ENCODE measurements at places on chromosomes 3 and 15.

DNA sequence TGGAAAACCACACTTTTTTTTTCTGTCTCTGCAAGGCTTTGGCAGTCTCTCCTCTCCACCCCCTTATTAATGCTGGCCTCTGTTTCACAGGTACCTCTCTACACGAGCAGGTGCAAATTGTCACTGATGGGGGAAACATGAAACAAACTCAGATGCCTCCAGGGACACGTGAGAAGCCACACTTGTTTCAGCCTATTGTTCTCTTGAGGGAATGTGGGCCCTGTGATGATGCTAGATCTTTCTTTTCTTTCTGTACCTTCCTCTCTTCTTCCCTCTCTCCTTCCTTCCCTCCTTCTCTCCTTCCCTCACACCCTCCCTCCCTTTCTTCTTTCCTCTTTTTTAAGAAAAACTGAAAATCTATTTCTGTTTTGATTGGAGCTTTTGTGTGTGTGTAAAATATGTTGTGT, 5.7 kb upstream of the BLM start:
- no peak for DNase-seq

- no peak for DNase-seq
Measured at GRCh38 chr3:64224826-64225610, at the start of gene PRICKLE2. Gene PRICKLE2, minus strand, starts transcription at chr3:64225466. Its CDS starts 26,539 bp downstream, at chr3:64198927.

- no peak for DNase-seq
Measured at GRCh38 chr3:159821736-159822135, 166.9 kb upstream of the IL12A start.

GRCh38 chr3:37935756-37936666, 54.6 kb upstream of the VILL start:
- no peak for DNase-seq

DNA sequence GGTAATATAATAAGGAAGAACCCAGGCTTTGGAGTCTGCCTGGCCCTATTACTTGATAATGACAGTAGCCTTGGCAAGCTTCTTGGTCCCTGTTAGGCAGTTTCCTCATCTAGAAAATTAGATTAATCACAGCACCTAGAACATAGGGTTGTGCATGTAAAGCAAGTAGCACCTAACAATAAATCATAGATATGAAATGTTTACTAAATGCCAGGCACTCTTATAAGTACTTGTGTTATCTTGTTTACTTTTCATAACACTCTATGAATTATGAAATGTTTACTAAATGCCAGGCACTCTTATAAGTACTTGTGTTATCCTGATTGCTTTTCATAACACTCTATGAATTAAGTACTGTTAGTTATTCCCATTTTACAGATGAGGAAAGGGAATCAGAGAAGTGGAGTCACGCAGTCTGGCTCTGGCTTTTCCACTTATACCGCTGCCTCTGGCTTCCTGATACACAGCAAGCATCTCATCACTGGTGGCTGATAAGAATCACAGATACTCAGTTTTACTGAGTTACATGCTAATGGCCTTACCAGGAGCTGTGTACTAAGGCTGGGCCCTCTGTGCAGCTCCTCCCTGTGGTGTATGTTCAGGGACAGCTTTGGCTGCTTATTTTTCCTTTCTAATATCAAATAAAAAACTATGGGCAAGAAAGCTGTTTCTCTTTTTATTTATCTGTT, 123.4 kb downstream of the FEZF2 start:
- no peak for DNase-seq

DNA sequence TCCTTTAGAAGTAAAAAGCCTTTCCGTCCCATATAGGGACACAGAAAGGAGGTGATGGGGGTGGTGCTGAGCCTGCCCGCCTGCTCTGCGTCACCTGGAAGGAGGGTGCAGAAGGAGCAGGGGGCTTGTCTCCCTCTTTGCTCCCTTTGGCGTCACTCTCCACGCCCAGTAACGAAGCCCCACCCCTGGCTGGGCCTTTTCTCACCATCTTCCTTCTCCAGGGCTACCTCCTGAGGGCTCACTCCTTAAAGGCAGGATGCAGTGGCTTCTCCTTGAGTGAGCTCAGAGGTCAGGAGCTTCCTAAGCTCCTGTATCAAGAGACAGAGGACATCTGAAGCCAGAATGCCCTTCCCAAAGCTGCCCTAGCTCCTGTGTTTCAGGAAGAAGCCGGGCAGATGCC, 31.5 kb downstream of the SLCO3A1 start:
- DNase-seq: no peak

DNA sequence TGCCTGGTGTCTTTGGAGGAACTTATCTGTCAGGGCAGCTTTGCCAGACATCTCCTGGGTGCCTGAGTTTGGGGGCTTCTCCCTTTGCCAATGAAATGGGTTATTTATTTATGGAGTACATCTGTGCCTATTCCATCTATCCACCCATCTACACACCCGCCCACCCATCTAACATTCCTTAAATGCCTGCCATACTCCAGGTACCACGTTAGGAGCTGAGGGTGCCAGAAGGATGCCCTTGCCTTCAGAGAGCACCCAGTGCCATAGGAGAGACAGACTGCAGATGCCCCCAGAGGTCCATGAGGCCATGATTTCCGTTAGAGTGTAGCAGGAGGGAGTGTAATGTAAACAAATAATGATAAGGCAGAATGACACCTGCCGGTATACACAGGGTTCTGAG, 21.8 kb upstream of the KIF23 start:
- DNase-seq: no peak

DNA sequence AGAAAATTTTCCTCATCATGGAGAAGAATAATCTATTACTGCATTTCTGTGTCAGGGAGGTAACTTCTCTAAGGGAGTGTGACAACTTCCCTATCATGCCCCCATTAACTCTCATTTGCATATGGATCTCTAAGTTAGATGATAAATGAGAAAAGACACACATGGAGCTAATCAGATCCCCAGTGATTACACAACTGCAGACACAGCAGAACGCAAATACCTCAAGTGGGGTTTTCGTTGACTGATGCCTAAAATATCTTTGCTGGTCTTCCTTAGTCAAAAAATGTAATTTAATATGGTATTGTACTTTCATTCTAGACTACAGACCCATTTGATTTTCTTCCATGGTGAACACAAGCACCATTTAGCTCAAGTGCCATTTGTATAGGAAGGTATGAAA, 630.5 kb downstream of the TBL1XR1 start:
- no peak for DNase-seq

- DNase-seq: no peak
Measured at GRCh38 chr3:57194641-57195040, 5.1 kb downstream of the HESX1 start.

DNA sequence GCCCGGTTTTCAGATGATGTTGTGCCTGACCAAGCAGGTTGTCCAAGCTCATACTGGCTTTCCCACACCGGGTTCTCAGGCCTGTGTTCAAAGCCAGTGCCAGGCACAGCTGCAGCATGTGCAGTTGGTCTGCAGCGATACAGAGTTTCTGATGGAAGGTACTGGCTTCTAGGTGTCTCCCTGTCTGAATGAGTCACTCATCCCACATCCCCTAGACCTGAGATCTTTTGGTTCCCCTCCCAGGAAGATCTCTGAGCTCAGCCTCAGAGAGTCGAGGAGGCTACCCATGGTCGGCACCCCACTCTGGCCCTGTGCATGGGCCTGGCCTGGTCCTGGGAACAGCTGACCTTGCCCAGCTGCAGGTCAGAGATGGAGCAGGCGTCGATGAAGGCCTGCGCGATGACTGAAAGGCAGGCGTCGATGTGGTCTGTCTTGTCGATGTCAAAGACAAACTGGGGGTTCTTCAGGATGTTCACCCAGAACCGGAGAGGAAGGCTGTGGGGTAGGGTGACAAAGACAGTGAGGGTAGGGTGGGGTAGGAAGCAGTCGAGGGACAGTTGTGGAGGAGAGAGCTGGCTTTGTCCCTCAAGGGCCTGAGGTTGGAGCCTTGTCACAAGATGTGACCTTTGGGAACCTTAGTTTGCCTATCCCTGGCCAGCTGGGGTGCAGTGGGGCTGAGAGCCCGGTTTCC, 15.3 kb downstream of the H1-8 start:
- DNase-seq: no peak

GRCh38 chr3:130841357-130841756, 52.5 kb upstream of the ATP2C1 start:
- DNase-seq: no peak

GRCh38 chr3:124325248-124325647, 333.3 kb upstream of the ROPN1 start:
- no peak for DNase-seq

DNA sequence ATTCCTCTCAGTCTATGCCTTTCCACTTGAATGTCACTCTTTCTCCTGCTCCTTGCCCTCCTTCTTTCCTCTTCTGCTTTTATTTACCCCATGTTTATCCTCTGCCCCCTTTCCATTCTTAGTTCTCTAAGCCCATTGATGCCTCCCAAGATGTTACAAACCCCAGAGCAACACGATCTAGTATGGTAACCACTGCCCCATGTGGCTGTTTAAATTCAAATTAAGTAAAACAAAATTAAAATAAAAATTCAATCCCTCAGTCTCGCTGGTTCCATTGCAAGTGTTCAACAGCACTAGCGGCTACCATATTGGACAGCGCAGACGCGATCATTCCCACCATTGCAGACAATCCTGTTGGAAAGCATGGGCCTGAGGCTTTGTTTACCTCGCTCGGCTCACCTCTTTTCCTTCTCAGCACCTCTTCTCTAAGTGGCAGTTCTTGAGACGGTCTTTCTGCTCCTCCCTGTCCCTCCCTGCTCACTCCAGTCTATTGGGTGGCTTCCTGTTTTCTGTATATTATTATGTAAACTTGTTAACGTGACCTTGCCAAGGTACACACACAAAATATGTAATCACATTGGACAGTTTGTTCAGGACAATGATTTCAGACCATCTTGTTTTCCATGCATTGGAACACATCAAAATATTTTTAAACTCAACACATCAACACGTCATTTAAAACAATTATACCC, 21.8 kb upstream of the CA12 start:
- DNase-seq: no peak

GRCh38 chr3:71087143-71088018, 496.1 kb downstream of the FOXP1 start:
- no peak for DNase-seq

- no peak for DNase-seq
Measured at GRCh38 chr3:151101270-151101969, 16.0 kb downstream of the MED12L start.

DNA sequence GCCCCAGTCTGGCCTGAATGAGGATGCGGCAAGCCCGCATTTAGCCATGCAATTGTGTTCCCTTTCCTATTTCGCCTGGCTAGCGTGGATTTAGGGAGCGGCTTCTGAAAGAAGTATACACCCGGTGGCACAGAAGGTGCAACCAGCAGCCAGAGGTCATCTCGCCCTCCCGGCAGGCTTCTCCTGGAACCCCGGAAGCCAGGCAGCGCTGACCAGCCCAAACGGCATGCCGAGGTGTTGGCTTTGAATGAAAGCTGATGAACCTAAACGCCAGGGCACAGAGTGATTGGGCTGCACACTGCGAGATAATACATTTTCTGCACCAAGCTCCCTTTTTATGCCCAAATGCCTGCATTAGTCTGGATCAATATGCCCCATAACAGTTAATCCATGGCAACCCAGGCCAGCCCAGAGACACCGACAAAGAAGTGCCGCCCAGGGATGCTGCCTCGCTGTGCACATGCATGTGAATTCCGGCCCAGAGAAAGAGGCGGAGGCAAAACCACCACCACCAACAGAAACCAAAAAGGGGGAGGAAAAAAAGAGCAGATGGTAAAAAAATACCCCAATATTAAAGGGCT, 1.4 kb downstream of the SRGAP3 start:
- DNase-seq: no peak

DNA sequence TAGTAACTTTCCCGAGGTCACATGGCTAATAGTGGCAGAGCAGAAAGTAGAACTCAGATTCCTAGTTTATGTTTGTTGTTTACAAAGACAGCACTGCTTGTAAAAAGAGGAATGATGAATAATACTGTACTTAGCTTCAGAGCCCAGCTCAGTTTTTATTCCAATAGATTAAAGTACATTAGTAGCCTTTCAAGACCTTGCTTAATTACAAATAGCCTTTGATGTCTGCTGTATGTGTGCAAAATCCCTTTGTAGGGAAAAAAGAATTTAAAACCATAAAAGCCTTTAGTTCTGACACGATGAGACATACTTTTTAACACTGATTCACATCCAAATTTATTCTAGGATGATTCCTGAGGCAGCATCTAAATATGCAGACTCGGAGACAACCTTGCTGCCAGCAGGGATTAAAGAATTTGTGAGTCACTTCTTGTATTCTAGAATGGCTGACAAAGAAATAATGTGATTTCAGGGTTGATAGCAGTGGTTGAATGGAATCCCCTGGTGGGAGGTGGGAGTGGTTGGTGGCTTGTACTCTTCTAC, 324.2 kb upstream of the TGFBR2 start:
- DNase-seq: no peak

DNA sequence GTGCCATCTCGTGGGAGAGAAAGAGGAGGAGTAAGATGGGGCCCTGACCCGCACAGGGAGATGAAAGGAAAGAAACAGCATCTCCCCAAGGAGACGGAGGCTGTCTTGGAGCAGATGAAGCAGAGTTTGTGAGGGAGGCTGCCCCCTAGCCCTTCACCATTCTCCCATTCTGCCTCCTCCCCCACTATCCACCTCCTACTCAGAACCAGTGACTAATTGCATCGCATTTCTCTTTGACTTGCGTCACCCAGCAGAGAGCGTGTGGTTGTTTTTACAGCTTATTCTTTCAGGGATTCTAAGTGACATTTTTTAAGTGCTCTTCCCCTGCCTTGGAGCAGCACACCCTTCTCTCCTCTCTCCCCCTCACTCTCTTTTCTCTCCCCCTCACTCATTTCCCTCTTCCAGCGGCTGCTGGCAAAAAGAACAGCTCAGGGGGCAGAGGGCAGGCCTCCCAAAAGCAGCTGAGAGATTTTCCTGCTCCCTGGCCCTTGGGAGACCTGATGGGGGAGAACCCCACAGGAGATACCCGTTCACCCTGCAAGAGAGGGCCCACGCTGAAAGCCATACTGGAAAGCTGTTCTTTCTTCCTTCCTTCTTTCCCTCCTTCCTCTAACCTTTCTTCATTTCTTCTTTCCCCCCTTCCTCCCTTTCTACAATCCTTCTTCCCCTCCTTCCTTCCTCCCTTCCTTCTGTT, 91.8 kb downstream of the MRPL46 start:
- DNase-seq: no peak

DNA sequence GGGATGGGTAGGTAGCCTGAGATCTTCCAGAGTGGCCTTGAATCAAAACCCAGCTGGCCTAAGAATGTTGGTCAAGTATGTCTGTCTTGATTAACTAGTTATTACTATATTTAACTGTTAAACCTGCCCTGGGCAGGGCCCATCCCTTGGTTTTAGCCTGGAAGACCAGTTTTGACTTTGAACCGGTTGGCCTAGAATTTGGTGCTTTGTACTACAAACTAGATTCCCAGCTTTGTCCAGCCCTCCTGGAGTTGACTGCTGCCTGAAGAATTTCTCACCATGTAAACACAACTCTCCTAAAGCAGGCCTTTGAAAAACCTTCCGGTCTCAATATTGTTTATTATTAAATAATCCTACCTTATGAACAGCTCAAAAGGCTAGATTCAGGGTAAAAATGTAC, 16.0 kb downstream of the C15orf62 start:
- no peak for DNase-seq
